IPS DF 6.9 (cell line): ENCODE measurements at places on chromosomes 11 and 22.

DNA sequence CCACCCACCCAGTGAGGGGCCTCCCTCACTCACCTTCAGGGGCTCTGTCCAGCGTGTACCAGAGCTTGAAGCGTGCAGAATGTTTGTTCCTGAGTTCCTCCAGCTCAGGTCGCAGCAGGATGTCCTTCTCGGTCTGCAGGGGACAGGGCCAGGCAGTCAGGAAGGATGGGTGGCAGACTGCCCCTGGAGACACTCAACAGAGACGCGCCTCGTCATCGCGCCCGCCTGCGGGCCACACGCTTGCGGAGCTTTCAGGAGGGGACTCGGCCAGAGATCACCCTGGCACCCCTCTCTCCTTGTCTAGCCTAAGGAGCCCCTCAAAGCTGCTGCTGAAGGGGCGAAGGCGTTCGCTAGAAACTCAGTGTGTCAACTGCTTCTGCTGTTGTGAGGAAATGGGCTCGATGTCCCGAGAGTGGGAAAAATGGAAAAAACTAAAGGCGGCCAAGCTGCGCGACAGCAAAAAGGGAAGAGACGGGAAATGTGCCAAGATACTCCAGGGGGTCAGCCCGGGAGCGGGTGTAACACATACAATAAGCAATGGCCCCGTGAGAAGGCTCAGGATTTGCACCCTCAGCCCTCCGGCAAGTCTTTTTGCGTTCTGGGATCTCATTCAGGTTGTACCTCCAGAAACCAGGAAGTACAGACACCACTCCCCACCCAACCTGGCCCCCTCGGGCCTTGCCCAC lies 9.2 kb upstream of the POLDIP3 start:
- H3K27me3 ChIP-seq = no peaks in the 10 kb centered on the region
- no peak overlapping the region for H3K4me3 ChIP-seq
- no peak for DNase-seq
- no peaks in the 10 kb centered on the region for H3K4me1 ChIP-seq
- no peak overlapping the region for H3K27ac ChIP-seq
- H3K36me3 ChIP-seq = peaks cover 26% of the 10 kb centered on the region

- DNase-seq = no peak
- H3K27me3 ChIP-seq = no peaks in the 10 kb centered on the region
- H3K4me1 ChIP-seq = 0 out of 2 replicates have a peak, but pooled peaks cover 3% of the 10 kb centered on the region
- no peak overlapping the region for H3K27ac ChIP-seq
These were observed 172.5 kb downstream of the TBC1D22A start for GRCh38 chr22:46934746-46935491.

DNA sequence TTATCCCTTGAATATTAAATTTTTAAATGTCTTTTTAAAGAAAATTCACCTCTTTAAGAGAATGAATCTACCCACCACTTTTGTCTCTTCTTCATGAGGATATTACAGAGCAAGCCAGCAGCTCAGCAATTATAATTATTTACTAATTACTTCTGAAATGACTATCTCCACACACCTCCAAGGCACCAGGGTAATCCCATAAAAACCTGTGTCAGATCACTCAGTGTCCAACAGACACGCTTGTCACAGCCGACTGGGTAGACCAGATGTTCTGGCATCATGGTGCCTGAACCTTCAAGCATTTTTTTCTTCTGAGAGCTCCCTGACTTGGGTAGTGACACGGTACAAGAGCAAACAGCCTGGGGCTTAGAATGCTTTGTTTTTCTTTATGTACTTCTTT lies 61.4 kb downstream of the EFCAB6 start:
- no peaks in the 10 kb centered on the region; the same call in 1 of the 2 replicates for H3K27me3 ChIP-seq
- H3K27ac ChIP-seq = no peak overlapping the region
- H3K36me3 ChIP-seq = no peaks in the 10 kb centered on the region

DNA sequence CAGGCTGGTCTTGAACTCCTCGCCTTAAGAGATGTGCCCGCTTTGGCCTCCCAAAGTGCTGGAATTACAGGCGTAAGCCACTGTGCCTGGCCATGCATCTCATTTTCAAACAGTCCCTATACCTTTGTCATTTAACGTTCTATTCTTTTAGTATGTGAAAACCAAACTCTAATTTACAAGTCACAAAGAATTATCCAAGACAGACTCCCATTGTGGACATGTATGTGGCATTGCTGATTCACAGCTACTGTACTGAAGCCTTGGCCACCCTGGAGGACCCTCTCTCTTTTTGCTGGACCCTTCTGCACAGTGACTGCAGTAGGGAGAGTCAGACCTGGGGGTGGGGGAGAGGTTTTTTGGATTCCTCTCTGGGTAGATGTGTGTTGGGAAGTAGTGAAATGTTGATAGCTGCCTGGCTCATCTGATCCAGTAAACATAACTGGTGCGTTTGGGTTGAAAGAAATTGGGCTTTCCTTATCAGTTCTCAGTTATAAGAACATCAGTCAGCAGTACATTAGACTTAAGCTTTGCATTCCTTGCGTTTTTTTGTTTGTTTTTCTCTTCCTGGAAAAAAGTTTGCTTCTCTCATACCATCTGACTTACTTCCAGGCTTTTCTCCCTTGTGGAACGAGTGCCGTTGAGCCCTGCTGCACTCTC lies 65.9 kb downstream of the MED15 start:
- no peaks in the 10 kb centered on the region for H3K4me1 ChIP-seq
- H3K36me3 ChIP-seq = peaks cover 20% of the 10 kb centered on the region
- H3K27me3 ChIP-seq = no peaks in the 10 kb centered on the region
- no peak for DNase-seq
- H3K4me3 ChIP-seq = no peak overlapping the region

- no peak overlapping the region for H3K27ac ChIP-seq
- no peak overlapping the region for H3K4me3 ChIP-seq
- no peaks in the 10 kb centered on the region for H3K27me3 ChIP-seq
- H3K36me3 ChIP-seq = no peaks in the 10 kb centered on the region
- no peak for DNase-seq
These were observed 17.0 kb downstream of the NCR3LG1 start for GRCh38 chr11:17368551-17368950.
